ENCODE measurements at places on chromosomes 2 and 18.

- H3K27ac ChIP-seq, result peak overlapping the region; percentile 53
- H3K4me3 ChIP-seq, result no peak overlapping the region
- H3K36me3 ChIP-seq, result peaks cover 93% of the 10 kb centered on the region
- no peak for DNase-seq
- H3K4me1 ChIP-seq, result no peaks in the 10 kb centered on the region
These were observed 83.1 kb downstream of the KLF7 start for GRCh38 chr2:207082619-207083018.

GRCh38 chr2:187403568-187404260, 44.3 kb downstream of the CALCRL start:
- H3K4me3 ChIP-seq, result no peak overlapping the region
- no peak for DNase-seq
- H3K36me3 ChIP-seq, result no peaks in the 10 kb centered on the region
- no peak overlapping the region for H3K27ac ChIP-seq

- H3K4me3 ChIP-seq, result no peak overlapping the region
- H3K36me3 ChIP-seq, result no peaks in the 10 kb centered on the region
- H3K27me3 ChIP-seq, result peaks cover 17% of the 10 kb centered on the region
These were observed 150.8 kb downstream of the PXDN start for GRCh38 chr2:1593371-1594122.

GRCh38 chr18:66150650-66151049, 399.8 kb downstream of the CDH7 start:
- H3K4me1 ChIP-seq, result no peaks in the 10 kb centered on the region
- no peaks in the 10 kb centered on the region for H3K36me3 ChIP-seq
- H3K27ac ChIP-seq, result no peak overlapping the region
- H3K27me3 ChIP-seq, result no peaks in the 10 kb centered on the region

DNA sequence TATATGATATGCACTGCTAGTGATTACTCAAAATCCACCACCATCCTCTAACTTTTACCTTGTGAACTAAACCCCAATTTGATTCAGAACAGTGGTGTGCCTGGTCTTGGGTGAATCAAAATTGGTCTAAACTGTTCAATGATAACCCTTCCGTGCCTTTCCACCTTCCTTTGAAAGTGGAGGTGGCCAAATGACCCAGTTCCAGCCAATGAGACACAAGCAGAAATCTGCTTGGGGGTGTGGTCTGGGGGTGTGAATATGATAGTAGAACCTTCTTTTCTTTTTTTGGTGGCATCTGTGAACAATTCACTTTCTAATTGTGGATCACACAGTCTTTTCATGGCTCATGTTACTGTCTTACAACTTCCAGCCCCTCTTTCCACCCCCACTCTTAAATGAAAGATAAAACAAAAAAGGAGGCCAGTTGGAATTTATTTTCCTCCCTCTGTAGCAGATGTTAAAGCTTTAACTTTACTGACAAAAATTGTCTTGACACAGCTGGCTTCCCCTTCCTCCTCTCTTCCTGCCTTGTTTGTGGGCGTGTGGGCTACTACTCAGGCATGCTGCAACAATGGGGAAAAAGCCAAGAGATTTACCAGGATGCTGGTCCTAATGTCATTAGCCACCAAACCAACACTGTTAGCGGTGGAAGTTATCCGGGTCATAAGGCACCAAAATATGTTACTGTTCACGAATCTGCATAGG, 58.8 kb upstream of the ANKRD44 start:
- no peaks in the 10 kb centered on the region for H3K4me1 ChIP-seq
- DNase-seq, result no peak

DNA sequence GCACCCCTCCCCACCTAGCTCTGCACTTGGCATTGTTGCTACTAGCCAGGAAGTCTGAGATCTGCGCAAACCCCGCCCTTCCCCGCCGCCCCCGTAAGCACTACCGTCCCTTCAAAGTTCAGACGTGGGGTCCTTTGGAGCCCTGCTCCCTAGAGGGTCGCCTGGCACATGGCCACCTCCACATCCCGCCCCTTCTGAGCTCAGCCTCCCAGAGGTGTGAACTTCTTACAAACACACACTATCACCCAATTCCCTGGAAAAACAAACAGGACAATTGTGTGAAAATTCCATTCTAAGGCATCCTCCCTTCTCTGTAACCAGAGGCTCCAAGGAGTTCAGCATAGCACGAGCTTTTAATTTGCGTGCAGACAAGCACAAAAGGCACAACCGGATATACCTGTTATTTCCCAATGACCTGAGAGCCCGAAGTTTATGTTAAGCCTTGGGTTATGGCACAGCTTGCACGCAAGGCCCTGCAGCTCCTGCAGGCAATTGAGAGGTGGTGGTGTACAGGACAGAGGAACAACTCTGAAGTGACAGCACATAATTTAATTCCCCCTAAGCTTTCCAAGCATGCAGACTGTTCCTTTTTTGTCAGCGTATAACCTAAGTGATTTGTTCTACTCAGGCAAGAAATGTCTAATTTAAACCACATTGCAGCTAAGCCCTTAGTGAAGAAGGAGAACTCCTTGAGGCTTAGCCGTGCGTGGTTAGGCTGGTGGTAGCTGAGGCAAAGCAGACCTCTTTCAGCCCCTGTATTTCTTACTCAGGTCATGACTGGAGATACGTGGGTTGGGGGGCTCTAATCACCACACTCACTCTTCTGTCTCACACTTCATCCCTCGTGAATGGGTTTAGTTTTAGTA, 20.3 kb upstream of the CYP1B1 start:
- peak; percentile 85 for DNase-seq
- peaks cover 16% of the 10 kb centered on the region for H3K4me1 ChIP-seq
- no peak overlapping the region for H3K4me3 ChIP-seq

DNA sequence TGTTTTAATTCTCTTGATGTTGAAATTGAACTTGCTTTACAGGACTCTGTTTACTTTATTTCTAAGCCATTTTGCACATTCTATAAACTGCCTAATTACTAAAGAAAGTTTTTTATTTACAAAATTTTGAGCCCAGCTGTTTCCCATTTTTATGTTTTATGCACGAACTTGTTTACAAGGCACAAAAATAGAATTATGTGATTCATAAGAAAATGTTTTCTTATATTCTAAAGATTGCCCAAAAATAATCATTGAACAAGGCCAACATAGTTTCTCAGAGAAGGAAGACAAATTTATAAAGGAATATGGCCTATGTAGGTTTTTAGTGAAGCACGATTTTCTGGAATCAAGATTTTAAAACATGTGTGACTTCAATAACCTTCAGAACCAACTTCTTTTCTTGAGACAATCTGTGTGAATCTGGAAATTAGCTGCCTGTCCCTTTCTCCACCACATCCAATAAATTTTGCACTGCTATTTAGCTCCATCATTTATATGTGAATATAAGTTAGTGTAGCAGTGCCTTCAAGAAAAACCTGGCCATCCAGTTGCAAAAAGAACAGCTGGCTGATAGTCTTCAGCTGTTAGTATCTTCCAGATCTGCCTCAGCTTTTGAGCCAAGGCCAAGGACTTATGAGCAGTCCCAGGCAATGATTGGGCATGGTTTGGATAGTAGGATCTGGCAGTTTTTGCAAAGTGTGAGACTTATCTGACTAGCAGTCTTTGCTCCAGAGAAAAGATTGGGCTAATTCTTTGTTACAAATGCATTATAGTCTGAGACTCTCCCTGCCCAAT, 253.2 kb upstream of the COL3A1 start:
- no peak overlapping the region for H3K27ac ChIP-seq
- no peaks in the 10 kb centered on the region for H3K4me1 ChIP-seq
- no peak for DNase-seq
- no peaks in the 10 kb centered on the region for H3K36me3 ChIP-seq
- no peaks in the 10 kb centered on the region for H3K27me3 ChIP-seq

DNA sequence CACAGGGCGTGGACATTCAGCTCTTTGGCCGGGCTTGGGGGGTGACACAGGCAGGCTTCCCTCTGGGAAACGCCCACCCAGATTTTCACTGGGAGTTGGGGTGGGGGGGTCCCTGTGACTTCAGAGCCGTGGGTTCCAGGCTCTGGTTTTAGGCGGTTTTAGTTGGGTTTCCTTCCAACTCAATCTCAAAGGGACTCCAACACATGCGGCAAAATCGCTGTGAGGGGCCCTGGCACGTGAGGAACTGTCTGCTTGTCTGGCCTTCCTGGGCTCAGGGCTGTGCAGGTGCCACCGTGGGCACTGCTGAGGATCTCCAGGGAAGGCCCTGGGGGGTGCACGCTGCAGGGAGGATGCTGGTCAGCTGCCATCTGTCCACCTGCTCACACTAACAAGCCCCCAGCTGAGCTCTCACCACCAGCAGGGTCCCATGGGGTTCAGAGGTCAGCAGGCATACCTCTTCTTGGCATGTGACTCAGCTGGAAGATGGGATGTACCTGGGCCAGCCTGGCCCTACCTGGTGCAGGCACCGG, 11.7 kb downstream of the HS6ST1 start:
- peak; percentile 76 for DNase-seq
- no peaks in the 10 kb centered on the region for H3K27me3 ChIP-seq
- peaks cover 13% of the 10 kb centered on the region for H3K4me1 ChIP-seq
- no peak overlapping the region for H3K27ac ChIP-seq

- no peak overlapping the region for H3K27ac ChIP-seq
- H3K36me3 ChIP-seq, result no peaks in the 10 kb centered on the region
- H3K27me3 ChIP-seq, result no peaks in the 10 kb centered on the region
- no peaks in the 10 kb centered on the region for H3K4me1 ChIP-seq
These were observed 360.0 kb upstream of the KCNJ3 start for GRCh38 chr2:154338352-154338967.

GRCh38 chr2:88184762-88185161, 14.6 kb downstream of the THNSL2 start:
- no peak overlapping the region for H3K4me3 ChIP-seq
- no peak for DNase-seq
- H3K27ac ChIP-seq, result no peak overlapping the region

GRCh38 chr18:48790869-48791635, 159.7 kb downstream of the SMAD7 start:
- no peaks in the 10 kb centered on the region for H3K27me3 ChIP-seq
- H3K4me3 ChIP-seq, result no peak overlapping the region
- peak overlapping the region; percentile 70 for H3K27ac ChIP-seq

DNA sequence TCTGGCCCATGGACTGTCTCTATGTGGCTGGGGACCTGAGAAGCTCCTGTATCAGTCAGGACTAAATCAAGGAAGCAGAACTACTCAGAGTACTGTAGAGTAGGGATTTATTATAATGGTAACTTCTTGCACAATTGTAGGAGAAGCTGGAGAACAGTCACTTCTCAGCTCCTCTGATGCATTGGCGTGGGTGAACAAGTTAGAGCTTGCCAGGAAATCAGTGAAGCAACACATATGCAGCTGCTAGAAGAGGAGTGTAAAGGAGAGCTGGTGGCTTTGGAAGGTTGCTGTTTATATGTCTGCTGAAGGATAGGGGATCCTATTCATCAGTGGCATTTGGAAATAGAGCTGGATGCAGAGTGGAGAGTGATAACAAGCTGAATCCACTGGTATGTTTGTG, 215.5 kb upstream of the CWC22 start:
- H3K4me1 ChIP-seq, result no peaks in the 10 kb centered on the region
- no peak overlapping the region for H3K27ac ChIP-seq
- H3K36me3 ChIP-seq, result no peaks in the 10 kb centered on the region
- peak; percentile 67 for DNase-seq
